G401 (cell line): ENCODE measurements at places on chromosomes 12 and 14.

DNA sequence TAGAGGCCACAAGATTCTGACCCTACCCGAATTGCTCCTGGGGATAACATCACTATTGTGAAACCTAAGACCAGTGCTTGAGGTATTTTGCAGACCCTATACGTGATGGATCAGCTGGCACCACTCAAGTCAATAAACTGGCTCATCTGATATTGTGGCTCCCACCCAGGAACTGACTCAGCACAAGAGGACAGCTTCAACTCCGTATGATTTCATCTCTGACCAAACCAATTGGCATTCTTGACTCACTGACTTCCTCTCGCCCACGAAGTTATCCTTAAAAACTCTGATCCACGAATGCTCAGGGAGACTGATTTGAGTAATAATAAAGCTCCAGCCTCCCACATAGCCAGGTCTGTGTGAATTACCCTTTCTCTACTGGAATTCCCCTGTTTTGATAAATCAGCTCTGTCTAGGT, 1036.1 kb upstream of the TMEM132C start:
- no peak for DNase-seq

DNA sequence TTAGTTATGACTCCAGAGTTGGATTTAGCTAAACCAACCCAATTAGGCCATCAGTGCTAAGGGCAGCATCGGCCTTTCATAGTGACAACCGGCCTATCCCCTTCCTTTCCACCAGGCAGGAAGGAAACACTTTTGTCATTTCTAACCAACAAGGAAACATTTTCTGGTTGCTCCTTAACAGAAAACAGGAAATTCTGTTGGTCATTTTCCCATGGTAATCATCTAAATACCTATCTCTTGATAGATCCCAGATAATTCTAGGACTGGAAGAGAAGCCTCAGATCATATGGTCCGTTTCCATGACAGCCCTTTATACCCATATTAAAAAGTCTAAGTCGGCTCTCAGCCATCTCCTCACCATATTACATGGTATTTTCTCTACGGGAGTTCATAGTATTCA, 79.2 kb upstream of the USP44 start:
- DNase-seq: no peak

GRCh38 chr12:27627123-27627852, 69.0 kb upstream of the REP15 start:
- DNase-seq: no peak

- peak; percentile 14 for DNase-seq
Observed at GRCh38 chr12:15982471-15982870, 71.3 kb downstream of the DERA start.

DNA sequence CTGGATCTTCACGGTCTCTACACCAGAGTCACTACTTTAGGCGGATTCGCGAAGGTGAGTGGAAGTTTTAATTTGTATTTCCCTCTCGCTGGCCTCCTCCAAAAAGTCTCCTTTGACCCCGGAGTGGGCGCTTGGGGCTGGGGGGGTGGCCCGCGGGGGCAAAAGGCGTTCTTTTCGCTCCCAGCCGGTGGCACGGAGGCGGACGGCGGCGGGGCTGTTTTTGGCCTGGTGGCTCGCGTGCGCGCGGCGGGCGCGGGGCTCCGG, 510 bp downstream of the ARID2 start:
- no peak for DNase-seq

DNA sequence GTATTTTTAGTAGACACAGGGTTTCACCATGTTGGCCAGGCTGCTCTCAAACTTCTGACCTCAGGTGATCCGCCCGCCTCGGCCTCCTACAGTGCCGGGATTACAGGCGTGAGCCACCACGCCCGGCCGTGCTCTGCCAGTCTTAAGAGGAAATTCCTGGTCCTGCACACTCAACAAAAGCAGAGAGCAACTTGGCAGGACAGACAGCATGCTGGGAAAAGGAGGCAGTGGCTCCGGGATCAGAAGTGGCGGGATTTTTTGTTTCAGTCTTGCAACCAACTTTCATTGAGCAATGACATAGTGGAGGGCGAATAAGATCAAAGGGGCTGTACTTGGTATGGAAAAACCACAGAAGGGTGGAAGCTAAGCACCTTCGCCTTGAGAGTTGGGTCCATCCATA, 2.1 kb downstream of the CKAP4 start:
- no peak for DNase-seq

DNA sequence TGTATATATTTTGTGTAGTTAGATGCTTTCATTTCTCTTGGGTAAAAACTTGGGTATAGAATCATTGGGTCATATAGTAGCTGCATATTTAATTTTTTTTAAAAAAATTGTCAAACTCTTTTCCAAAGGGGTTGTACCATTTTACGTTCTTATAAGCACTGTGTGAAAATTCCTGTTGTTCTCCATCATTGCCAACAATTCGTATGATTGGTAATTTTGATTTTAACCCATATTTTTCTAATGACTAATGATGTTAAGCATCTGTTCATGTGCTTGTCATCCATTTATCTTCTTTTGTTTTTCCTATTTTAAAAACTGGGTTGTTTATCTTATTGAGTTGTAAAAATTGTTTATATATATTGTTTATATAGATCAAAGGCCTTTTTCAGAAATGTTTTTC, 77.4 kb downstream of the OTOGL start:
- DNase-seq: no peak

DNA sequence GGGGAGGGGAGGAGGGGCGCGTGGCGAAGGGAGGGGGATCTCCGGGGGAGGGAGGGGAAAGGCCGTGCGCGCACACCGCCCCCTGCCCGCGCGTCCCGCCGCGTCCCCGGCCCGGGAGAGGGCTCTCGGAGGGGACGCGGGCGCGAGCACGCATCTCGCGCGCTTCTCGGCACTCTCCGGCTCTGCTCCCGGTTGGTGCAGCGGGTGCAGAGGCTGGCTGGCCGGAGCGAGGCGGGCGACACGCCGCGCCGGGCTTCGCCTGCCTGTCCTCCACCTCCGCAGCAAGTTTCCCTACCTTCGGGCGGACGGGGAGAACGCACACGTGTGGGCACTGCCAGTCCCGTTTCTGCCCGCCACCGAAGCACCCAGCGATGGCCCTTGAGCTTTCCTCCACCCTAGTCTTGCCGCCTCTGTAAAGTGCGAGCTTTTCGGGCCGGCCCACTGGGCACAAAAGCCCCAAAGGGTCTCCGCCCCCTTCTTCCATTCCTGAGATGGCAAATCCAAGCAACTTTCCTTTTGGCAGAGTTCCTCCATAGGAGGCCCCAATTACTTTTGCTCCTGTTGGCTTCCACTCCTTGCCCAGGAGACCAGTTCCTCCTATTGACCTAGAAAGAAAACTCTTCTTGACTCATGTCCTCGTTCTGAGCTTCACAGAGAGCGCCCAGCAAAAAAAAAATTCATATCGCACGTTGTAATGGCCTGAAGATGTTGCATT, 363 bp upstream of the CSAD start:
- DNase-seq: peak; percentile 80
